Kasumi-1 (cell line): ENCODE measurements at places on chromosomes 4 and X.

- DNase-seq = no peak
These were observed 10.7 kb downstream of the CAPN6 start for GRCh38 chrX:111259559-111259958.

- no peak for DNase-seq
These were observed 19.0 kb upstream of the GLUD2 start for GRCh38 chrX:121028419-121028818.

- DNase-seq = no peak
These were observed 113.6 kb downstream of the GLUD2 start for GRCh38 chrX:121160987-121161386.

- no peak for DNase-seq
These were observed 532 bp upstream of the SH3BP2 start for GRCh38 chr4:2792396-2792710.

DNA sequence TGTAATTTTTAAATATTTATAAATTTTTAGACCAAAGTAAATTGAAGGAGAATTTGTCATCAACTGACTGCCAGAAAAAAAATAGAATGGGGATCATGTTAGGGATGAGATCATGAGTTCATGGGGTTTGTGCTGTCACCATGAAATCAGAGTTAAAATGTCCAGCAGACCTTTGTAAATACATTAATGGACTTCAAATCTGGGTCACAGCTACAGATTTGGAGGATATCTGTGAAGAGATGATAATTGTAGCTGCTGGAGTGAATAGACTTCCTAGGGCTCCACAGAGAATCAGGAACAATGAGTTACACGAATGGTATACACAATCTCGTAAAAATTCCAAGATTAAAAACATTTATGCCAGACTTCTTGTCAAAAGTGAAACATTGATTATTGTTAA, 6.6 kb downstream of the FSTL5 start:
- no peak for DNase-seq

DNA sequence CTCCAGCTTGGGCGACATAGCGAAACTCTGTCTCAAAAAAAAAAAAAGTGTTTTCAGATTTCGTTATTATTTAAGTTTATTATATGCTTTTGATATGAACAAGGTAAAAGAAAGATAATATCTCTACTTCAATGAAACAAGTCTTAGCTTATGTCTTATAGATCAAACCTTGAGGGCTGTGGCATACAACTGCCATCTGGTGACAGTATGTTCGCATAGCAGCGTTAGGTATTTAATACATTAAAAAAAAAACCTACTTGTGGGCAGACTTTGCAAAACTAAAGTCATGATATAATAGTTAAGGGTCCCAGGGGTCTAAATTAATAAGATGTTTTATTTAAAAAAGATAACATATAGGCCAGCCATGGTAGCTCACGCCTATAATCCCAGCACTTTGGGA, 161.2 kb upstream of the AMOT start:
- DNase-seq = peak; percentile 2

- DNase-seq = peak; percentile 80
These were observed 80.2 kb downstream of the CRMP1 start for GRCh38 chr4:5812506-5813229.
